ENCODE measurements at places on chromosomes 5 and 9.

DNA sequence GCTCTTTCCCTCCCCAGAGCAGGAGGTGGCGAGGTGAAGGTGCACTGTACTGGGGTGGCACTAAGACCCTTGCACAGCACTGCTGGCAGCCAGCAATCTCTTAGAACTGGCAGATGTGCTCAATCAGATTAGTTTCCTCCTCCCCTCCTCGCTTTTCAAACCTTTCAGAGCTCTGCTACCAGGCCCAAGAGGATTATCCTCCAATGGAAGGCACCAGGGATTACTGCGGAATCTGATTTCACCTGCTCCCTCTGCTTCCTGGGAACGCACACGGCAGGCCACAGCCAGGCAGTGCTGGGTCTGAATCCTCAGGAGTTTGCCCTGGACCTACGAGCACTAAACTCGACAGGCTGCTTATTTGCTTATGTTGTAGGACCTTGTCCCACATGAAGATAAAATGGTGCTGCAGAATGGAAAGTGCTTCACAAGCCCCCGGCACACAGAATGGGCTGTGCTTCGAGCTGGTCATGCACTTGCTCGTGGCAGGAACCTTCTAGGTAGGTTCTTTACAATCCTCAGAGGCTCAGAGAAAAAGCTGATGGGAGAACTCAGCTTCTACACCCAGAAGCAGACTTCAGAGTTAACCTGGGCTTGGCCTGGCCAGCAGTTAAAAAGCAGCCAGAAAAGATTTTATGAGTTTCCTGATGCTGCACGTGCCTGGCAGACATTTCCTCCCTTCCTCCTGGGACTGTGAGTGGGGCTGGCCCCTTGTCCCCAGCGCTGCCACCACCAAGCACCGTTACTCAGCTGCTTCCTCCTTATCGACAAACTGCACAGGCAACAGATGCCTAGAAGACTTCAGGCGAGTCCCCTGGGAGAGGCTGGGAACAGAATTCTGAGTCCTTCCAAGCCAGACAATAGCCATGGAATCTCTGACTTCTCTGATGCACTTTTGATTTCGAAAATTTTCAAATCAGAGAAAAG, 33.1 kb downstream of the FABP6 start:
- H3K36me3 ChIP-seq = no peaks in the 10 kb centered on the region
- no peak for DNase-seq
- H3K27me3 ChIP-seq = peaks cover 53% of the 10 kb centered on the region
- H3K27ac ChIP-seq = no peak overlapping the region

GRCh38 chr5:61330845-61331406, 1.1 kb upstream of the ZSWIM6 start:
- H3K4me3 ChIP-seq = peak overlapping the region; percentile 95
- peaks cover 40% of the 10 kb centered on the region for H3K36me3 ChIP-seq
- H3K4me1 ChIP-seq = peaks cover 37% of the 10 kb centered on the region

- no peak overlapping the region for H3K4me3 ChIP-seq
- H3K27me3 ChIP-seq = no peaks in the 10 kb centered on the region
- H3K27ac ChIP-seq = no peak overlapping the region
- H3K4me1 ChIP-seq = peaks cover 3% of the 10 kb centered on the region
Observed at GRCh38 chr5:170330568-170331054, 33.0 kb upstream of the LCP2 start.

DNA sequence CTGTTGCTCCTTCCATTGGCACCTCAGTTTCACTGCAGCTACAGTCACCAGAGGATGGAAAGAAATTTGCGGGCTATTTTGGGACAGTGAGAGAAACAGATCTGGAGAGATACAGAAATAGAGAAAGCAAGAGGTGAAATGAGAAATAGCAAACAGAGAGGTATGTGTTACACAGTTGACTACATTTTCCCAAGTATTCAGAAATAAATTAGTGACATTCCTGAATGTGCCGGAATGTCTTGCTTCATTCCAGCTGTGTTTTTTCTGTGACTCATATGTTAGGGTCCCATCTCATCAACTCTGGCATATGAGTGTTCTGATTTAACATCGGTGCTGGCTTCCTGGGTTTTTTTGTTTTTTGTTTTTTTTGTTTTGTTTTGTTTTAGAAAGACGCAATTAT, 63.8 kb upstream of the ZNF462 start:
- no peak overlapping the region for H3K27ac ChIP-seq
- no peaks in the 10 kb centered on the region for H3K4me1 ChIP-seq
- no peak for DNase-seq
- H3K36me3 ChIP-seq = peaks cover 5% of the 10 kb centered on the region

- H3K27ac ChIP-seq = no peak overlapping the region
- no peak for DNase-seq
- no peak overlapping the region for H3K4me3 ChIP-seq
- H3K4me1 ChIP-seq = no peaks in the 10 kb centered on the region
- peaks cover 65% of the 10 kb centered on the region for H3K27me3 ChIP-seq
Observed at GRCh38 chr5:137575847-137576246, 76.7 kb upstream of the SPOCK1 start.

- H3K27me3 ChIP-seq = peaks cover 22% of the 10 kb centered on the region
- DNase-seq = no peak
- H3K27ac ChIP-seq = no peak overlapping the region
- no peak overlapping the region for H3K4me3 ChIP-seq
Observed at GRCh38 chr5:62149879-62150278, 156.1 kb upstream of the KIF2A start.

GRCh38 chr9:95666096-95666784, 149.5 kb upstream of the PTCH1 start:
- peaks cover 44% of the 10 kb centered on the region for H3K27me3 ChIP-seq
- H3K4me3 ChIP-seq = no peak overlapping the region
- H3K36me3 ChIP-seq = peaks cover 4% of the 10 kb centered on the region

DNA sequence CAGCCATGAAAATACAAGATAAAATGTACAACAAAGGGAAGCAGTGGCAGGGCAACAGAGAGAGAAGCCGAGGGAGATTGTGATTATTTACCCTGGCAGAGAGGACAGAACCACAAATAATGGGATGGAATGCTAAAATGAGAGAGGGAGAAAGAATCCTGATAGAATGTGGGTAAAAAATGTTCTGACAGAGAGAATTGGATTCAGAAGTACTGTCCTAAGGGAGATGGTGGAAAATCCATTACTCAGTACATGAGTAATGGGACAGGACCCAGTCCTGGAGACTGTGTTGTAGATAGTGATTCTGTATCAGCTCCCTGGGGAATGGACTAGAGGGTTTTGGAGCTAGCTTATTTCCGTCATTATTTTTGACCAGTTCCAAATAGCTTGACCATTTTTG, 831.5 kb downstream of the MAT2B start:
- H3K36me3 ChIP-seq = no peaks in the 10 kb centered on the region
- H3K4me3 ChIP-seq = no peak overlapping the region
- no peaks in the 10 kb centered on the region for H3K4me1 ChIP-seq
- DNase-seq = no peak
- H3K27ac ChIP-seq = no peak overlapping the region

GRCh38 chr5:144048259-144048856, 122.1 kb downstream of the YIPF5 start:
- no peaks in the 10 kb centered on the region for H3K36me3 ChIP-seq
- H3K27me3 ChIP-seq = peaks cover 54% of the 10 kb centered on the region
- no peak overlapping the region for H3K4me3 ChIP-seq
- no peaks in the 10 kb centered on the region for H3K4me1 ChIP-seq
- DNase-seq = no peak

GRCh38 chr5:140042643-140043507, at the start of gene NRG2:
Gene NRG2, minus strand, starts transcription at chr5:140043299.
- no peaks in the 10 kb centered on the region for H3K36me3 ChIP-seq
- peak within 1 kb of the TSS; percentile 78 for H3K4me3 ChIP-seq
- H3K27ac ChIP-seq = no peak within 1 kb of the TSS
- H3K27me3 ChIP-seq = peaks cover 51% of the 10 kb centered on the region
- H3K4me1 ChIP-seq = peaks cover 13% of the 10 kb centered on the region
- peak; percentile 55 for DNase-seq

GRCh38 chr9:17613758-17614157, 34.9 kb downstream of the SH3GL2 start:
- no peak for DNase-seq
- H3K36me3 ChIP-seq = no peaks in the 10 kb centered on the region
- no peaks in the 10 kb centered on the region for H3K4me1 ChIP-seq
- no peak overlapping the region for H3K27ac ChIP-seq
- no peak overlapping the region for H3K4me3 ChIP-seq

GRCh38 chr5:66717455-66718373, 121.5 kb downstream of the MAST4 start:
- H3K27me3 ChIP-seq = peaks cover 40% of the 10 kb centered on the region
- H3K27ac ChIP-seq = no peak overlapping the region
- no peak for DNase-seq

GRCh38 chr5:95068289-95068910, 216.5 kb downstream of the MCTP1 start:
- no peaks in the 10 kb centered on the region for H3K36me3 ChIP-seq
- no peak overlapping the region for H3K4me3 ChIP-seq
- no peaks in the 10 kb centered on the region for H3K4me1 ChIP-seq
- no peak overlapping the region for H3K27ac ChIP-seq
- no peaks in the 10 kb centered on the region for H3K27me3 ChIP-seq

DNA sequence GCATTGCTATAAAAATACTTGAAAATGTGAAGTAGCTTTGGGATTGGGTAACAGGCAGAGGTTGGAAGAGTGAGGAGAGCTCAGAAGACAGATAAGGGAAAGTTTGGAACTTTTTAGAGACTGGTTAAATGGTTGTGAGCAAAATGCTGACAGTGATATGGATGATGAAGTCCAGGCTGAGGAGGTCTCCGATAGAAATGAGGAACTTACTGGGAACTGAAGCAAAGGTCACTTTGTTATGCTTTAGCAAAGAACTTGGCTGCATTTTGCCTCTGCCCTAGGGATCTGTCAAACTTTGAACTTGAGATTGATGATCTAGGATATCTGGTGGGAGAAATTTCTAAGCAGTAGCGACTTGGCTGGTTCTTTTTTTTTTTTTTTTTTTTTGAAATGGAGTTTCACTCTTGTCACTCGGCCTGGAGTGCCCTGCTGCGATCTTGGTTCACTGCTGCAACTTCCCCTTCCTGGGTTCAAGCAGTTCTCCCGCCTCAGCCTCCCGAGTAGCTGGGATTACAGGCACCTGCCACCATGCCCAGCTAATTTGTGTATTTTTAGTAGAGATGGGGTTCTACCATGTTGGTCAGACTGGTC, 998.9 kb downstream of the TLE1 start:
- H3K27me3 ChIP-seq = no peaks in the 10 kb centered on the region
- no peaks in the 10 kb centered on the region for H3K4me1 ChIP-seq
- H3K36me3 ChIP-seq = no peaks in the 10 kb centered on the region

DNA sequence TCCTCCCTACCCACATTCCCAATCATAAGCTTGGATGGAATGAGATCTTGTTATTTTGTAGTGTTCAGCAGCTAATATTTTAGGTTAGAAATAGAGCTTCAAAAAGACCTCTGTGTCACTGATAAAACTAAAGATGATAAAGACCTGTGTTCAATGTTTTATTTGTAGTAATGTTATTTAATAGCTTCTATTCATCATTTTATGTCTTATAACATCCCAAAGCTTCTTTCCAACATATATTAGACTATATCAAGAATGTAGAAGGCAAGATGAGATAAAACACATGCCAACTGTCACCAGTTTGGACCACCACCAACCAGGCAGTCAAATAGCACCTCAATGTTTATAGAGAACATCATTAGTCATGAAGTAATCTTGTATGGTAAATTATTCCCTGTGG, 409.5 kb upstream of the ITGA1 start:
- no peak for DNase-seq
- no peaks in the 10 kb centered on the region for H3K27me3 ChIP-seq
- no peak overlapping the region for H3K4me3 ChIP-seq
- H3K4me1 ChIP-seq = no peaks in the 10 kb centered on the region
- H3K27ac ChIP-seq = no peak overlapping the region

DNA sequence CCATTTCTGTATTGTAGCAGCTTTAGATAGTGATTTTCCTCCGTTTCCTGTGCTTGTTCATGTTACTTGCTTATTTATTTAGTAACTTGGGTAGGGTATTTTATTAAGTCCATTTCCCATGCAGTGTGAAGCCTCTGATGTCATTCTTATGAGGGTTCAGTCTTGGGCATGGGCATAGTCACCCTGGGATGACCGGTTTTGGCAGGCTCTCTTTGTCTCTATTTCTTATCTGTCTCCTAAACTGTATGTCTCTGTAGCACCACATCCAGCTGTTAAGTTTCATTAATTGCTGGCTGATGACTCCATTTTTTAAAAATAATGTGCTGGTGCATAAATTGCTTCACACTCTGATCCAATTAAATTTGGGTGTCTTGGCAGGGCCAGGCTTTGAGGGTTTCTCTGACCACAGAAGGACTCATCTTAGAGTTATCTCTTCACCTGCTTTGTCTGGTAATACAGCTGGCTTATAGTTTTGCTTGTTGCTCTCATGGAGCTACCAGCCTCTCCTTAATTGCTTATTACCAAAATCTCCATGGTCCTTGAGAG, 173.3 kb upstream of the VLDLR start:
- DNase-seq = no peak
- H3K27ac ChIP-seq = no peak overlapping the region
- H3K27me3 ChIP-seq = peaks cover 14% of the 10 kb centered on the region
- no peaks in the 10 kb centered on the region for H3K36me3 ChIP-seq

DNA sequence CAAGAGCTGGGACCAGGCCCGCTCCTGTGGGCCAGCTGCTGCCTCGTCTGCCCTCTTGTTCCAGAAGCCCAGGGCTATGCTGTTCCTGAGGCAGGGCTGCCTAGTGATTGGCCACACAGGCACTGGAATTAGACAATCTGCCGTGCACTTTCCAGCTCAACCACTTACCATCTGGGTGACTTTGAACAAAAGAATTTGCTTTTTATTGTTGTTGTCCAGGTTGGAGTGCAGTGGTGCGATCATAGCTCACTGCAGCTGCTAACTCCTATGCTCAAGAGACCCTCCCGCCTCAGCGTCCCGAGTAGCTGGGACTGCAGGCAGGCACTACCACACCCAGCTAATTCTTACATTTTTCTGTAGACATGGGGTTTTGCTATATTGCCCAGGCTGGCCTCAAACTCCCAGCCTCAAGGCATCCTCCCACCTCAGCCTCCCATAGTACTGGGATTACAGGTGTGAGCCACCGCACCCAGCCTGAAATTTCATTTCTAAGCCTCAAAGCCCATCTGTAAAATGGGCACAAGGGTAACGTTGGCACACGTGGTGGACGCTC, 1.2 kb upstream of the NEK6 start:
- H3K27me3 ChIP-seq = no peaks in the 10 kb centered on the region
- peak overlapping the region; percentile 94 for H3K4me3 ChIP-seq
- H3K4me1 ChIP-seq = peaks cover 41% of the 10 kb centered on the region
- no peak for DNase-seq
- H3K27ac ChIP-seq = peak overlapping the region; percentile 88
